ENCODE measurements at places on chromosomes 12 and 14. TPM values are rescaled to one million over a fixed set of nuclear protein-coding genes. Genes with fewer than 3 reads are reported as not detected.

DNA sequence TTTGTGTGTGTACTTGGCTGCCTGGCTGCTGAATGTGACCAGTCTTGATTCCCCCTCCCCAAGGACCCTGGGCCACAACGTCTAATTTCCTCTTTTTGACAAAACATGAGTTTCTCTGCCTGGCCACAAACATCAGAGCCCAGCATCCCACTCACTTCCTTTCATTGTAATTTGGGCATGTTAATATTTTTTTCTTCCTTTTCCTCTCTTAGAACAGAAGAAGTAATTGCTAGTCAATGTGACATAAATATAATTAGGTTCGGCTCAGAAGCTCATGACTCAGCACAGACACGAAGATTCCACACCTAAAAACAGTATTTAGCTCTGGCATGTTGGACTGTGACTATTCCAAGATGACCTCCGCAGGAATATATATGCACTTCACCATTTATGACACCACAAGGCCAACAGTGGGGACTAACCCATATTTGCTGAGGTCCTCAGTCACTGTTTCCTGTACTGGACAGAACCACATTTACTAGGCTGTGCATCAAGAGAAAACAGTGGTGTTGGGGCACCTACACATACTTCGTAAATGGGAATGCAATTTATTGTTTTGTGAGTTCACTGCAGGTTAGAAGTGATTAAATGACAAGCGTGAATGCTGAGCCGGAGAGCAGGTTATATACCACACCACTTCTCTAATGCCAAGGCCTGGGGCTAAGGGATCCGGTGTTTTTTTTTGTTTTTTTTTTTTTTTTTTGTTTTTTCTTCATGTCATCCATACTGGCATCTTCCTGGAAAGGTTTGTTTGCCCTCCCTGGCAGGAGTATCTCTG, 4.2 kb downstream of the GSG1 start:
- DNase-seq = peak; percentile 79

DNA sequence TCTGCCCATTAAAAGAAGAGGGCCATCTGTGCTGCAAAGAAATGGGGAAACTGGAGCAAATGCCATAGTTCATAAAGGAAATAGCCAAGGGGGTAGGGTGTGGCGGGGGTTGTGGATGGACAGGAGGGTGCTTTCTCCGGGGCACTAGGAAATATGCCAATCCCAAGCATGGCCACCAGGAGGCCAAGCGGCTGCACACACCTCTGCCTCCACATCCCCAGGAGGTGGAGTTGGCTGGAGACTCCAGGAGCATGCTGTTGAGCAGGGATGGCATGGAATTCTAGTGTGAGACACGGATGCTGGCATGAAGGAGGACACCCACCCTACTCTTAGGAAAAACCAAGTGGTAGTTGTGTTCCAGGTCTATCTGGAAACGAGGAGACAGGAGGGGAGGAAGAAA, 25.2 kb downstream of the NID2 start:
- DNase-seq = peak; percentile 89

DNA sequence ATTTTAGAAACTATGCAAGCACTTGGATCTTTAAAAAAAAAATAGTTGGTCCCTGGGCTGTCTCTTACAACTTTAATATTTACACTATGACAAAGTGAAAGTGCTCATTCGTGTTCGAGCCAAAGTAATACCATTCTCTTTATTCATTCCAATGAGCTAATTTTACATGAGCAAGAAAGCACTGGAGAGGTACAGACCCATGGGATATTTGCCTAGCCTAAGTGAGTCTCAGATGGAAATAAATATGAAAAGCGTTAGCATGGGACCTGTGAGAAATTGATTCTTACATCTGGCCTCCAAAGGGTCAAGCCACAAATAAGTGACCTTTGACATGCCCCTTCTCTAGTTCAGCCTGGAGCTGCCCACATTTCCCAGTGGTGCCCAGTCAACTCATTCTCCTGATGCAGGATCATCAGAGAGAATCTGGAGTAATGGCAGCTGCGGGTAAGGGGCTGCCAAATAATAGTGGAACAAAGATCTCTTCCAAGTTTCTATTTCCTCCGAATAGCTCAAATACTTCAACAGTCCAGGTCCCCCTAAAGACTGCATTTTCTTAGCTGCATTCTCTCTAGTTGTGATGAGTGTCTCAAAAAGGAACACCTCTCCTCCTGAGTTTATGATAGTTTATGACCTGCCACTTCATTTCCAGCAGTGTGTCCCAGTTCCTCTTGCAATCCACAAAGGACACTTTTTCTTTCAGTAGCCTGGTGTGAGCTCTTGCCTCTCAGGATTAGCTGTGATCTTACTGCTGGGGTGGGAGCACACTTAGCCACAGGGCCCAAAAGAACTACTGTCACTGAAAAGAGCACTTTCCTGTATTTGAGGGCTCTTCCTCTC, 208.2 kb downstream of the DAD1 start:
- DNase-seq = no peak

DNA sequence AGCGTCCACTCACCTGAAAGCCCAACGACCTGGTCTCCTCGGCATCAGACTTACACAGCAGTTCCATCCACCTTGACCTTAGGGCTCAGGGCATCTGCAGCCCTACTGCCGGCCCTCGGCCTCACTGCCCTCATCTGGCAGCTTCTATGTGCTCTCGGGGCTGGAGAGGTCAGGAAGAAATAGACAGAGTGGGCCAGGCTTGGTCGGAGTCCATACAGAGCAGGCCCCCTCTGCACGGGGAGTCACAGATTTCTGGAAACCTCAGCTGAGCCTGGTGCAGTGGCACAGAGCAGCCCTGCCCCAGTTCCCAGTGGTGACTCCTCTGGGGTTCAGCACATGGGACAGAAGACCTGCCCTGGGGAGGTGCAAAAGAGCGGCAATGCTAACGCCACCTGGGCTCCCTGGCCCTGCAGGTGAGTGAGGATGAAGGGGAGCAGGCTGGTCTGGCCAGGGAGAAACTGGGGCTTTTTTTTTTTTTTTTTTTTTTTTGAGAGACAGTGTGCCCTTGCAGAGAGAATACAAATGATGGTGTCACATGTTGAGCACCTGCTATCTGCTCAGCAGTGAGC, 190.1 kb upstream of the PRMT8 start:
- no peak for DNase-seq

- DNase-seq = no peak
Measured at GRCh38 chr12:31471823-31472222, 119.1 kb downstream of the DENND5B start.

GRCh38 chr12:120490833-120491512, 4.9 kb upstream of the DYNLL1 start:
- no peak for DNase-seq

DNA sequence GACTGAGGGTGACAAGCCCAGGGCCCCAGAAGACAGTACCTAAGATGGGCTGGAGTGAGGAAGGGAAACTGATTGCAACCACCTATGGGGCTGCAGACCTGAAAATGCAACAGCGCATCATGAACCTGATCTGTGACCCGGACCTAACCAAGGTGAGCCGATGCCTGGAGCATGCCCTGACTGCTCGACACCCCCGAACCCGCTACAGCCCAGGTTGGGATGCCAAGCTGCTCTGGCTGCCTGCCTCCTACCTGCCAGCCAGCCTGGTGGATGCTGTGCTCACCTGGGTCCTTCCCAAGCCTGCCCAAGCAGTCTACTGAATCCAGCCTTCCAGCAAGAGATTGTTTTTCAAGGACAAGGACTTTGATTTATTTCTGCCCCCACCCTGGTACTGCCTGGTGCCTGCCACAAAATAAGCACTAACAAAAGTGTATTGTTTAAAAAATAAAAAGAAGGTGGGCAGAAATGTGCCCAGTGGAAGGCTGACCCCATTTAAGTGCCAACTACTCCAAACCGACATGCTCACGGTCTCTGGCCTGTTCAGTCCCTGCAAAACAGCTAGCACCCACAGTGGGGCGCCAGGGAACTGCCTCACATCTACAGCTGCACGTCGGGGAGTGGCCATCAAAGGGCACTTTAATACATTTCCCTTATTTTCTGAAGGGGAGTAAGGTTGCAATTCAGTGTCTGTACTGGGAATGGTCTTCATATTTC, 4.2 kb downstream of the RDH5 start:
- DNase-seq = no peak

GRCh38 chr12:105292705-105293104, 37.8 kb upstream of the C12orf75 start:
- DNase-seq = peak; percentile 3

GRCh38 chr12:114403011-114403689, 2.8 kb downstream of the TBX5 start:
- no peak for DNase-seq

GRCh38 chr14:32417956-32418552, 89.0 kb downstream of the AKAP6 start:
- no peak for DNase-seq

DNA sequence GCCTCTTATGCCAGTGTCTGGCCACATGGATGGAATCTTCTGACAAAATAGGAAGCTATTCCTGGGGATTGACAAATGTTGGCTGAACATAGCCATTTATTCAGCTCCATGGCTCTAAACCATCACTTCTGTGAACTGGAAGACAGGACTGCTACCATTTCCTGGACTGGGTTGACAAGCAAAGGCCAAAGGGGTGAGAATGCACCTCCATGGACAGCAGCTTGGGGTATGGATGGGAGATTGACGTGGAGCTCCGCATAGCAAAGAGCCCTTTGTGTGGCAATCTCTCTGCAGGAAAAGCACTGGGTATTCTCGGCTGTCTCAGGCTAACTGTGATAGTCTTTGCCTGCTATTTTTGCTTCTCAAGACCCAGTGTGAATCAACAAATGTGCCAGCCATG, 223.0 kb upstream of the EGLN3 start:
- no peak for DNase-seq

GRCh38 chr14:105061428-105062047, 3.7 kb downstream of the GPR132 start:
- DNase-seq = no peak

- DNase-seq = no peak
Measured at GRCh38 chr12:118015944-118016343, 559 bp upstream of the RFC5 start.

GRCh38 chr12:1544996-1545700, 49.2 kb downstream of the FBXL14 start:
- DNase-seq = no peak

DNA sequence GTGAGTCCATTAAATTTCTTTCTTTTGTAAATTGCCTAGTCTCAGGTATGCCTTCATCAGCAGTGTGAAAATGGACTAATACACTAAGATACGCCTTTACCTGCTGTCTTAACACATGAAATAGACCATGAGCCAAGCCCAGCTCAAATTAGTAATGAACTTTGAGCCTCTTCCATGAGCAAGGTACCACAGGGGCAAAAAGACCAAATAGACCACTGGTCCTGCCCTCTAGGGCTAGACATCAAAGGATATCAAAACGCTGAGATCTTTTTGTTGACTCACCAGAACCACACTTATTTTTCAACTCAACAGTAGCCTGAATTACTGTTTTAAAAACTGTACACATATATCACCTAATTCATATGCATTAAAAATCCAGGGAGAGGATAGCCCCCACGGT, 137.5 kb upstream of the NOS1 start:
- no peak for DNase-seq

- peak; percentile 87 for DNase-seq
Measured at GRCh38 chr12:115158816-115159215, 474.8 kb upstream of the TBX3 start.

GRCh38 chr12:67540920-67541624, 107.5 kb upstream of the DYRK2 start:
- no peak for DNase-seq

GRCh38 chr12:91100906-91101305, 10.4 kb downstream of the LUM start:
- no peak for DNase-seq

DNA sequence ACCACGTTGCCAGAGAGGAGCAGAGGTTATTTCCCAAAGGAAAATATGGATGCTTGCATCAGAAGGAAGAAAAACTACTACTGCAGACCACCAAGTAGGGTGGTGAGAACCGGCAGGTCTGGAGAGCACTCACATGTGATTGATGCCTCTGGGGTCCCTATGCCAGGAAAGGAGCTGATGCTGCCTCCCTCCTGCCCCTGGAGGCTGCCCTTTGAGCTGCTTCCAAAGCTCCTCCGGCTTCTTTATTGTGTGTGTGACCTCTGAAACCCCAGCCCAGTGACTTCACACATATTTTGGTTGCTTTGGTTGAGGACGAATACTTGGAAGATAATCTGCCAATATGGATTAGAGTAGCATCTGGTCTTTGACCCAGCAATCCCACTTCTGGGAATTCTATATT, 133.4 kb downstream of the AACS start:
- DNase-seq = no peak

- no peak for DNase-seq
Measured at GRCh38 chr12:96150442-96150841, 43.7 kb upstream of the ELK3 start.

DNA sequence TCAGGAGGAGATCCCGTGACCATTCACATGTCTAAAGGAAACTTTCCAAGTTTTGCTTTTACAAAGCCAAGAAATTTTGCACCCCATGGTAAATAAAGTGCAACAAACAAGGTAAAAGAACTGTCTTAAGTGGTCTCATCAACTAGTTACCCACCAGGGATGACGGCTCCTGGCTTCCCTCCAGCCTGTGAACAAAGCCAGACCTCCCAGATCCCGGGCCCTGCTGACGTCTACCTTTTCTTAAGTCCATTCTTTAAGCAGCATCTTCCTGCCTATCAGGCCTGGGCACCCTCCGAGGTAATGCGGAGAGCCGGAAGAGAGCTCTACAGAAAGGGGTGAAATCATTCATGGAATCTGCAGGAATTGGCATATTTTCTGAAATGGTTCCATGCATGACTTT, 58.0 kb upstream of the DAAM1 start:
- DNase-seq = no peak

WNT1 gene
- total RNA-seq = not detected

LRTM2 gene
- total RNA-seq = not detected

NOVA1 gene
- total RNA-seq = 13.2 TPM

SAV1 gene
- total RNA-seq = 44.0 TPM

GCH1 gene
- 6.8 TPM for total RNA-seq

MAPKAPK5 gene
- total RNA-seq = 30.3 TPM

TESPA1 gene
- 2.4 TPM for total RNA-seq

NID2 gene
- total RNA-seq = 77.2 TPM

FGF6 gene
- total RNA-seq = not detected

IL31 gene
- not detected for total RNA-seq

MYO1A gene
- total RNA-seq = 0.83 TPM

TAS2R8 gene
- not detected for total RNA-seq

CLEC2A gene
- not detected for total RNA-seq

MMP19 gene
- 17.4 TPM for total RNA-seq

ACSM4 gene
- not detected for total RNA-seq
